Activated CD8-positive, alpha-beta memory T cell treated with anti-CD3 and anti-CD28 coated beads, Interleukin-2, amount 10 ng/mL, durations not matched to agents 7 days and 5 days (primary cell): ENCODE measurements at places on chromosomes 1 and 21. TPM values are rescaled to one million over a fixed set of nuclear protein-coding genes. Genes with fewer than 3 reads are reported as not detected.

DNA sequence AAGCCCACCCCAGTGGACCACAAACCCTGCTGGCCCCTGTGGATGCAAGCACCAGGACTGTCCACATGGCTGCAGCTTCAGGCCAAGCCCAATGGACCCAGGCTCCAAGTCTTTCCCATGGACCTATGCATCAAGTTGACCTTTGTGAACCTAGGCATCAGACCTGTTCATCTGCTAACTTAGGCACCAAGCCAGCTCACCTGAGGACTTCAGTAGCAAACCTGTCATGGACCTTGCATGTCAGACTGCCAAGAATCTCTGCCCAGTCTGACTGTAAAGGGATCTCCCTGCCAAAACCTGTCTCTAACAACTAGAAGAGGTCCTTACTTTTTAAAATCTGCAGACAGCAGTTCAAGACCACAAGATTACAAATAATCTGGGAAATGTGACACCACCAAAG is 37.8 kb downstream of the FMO3 start:
- no peak overlapping the region for H3K27ac ChIP-seq
- H3K4me3 ChIP-seq, result no peak overlapping the region
- no peaks in the 10 kb centered on the region for H3K36me3 ChIP-seq
- no peak for DNase-seq

GRCh38 chr1:29282135-29282923 is 46.0 kb downstream of the PTPRU start:
- no peaks in the 10 kb centered on the region for H3K4me1 ChIP-seq
- no peaks in the 10 kb centered on the region for H3K36me3 ChIP-seq
- H3K27ac ChIP-seq, result no peak overlapping the region
- DNase-seq, result no peak
- H3K27me3 ChIP-seq, result peaks cover 2% of the 10 kb centered on the region

- H3K36me3 ChIP-seq, result no peaks in the 10 kb centered on the region
- H3K4me3 ChIP-seq, result no peak overlapping the region
- H3K27ac ChIP-seq, result no peak overlapping the region
- no peaks in the 10 kb centered on the region for H3K27me3 ChIP-seq
- DNase-seq, result no peak
Measured at GRCh38 chr1:177884479-177885021, 85.3 kb downstream of the SEC16B start.

- peaks cover 4% of the 10 kb centered on the region for H3K36me3 ChIP-seq
- H3K27me3 ChIP-seq, result no peaks in the 10 kb centered on the region
- no peak overlapping the region for H3K27ac ChIP-seq
- no peak for DNase-seq
- no peak overlapping the region for H3K4me3 ChIP-seq
- peaks cover 41% of the 10 kb centered on the region for H3K4me1 ChIP-seq
Measured at GRCh38 chr1:181084606-181084969, 3.9 kb upstream of the IER5 start.

- peaks cover 14% of the 10 kb centered on the region for H3K27me3 ChIP-seq
- H3K36me3 ChIP-seq, result no peaks in the 10 kb centered on the region
- H3K4me1 ChIP-seq, result peaks cover 9% of the 10 kb centered on the region
- H3K27ac ChIP-seq, result no peak overlapping the region
- H3K4me3 ChIP-seq, result no peak overlapping the region
Measured at GRCh38 chr1:181324797-181325616, 158.3 kb upstream of the CACNA1E start.

GRCh38 chr1:31111290-31111951 is 45.9 kb upstream of the PUM1 start:
- no peak for DNase-seq
- no peaks in the 10 kb centered on the region for H3K4me1 ChIP-seq
- peaks cover 12% of the 10 kb centered on the region for H3K27me3 ChIP-seq

GRCh38 chr1:28229996-28230395 is 2.8 kb downstream of the DNAJC8 start:
- H3K4me1 ChIP-seq, result peaks cover 32% of the 10 kb centered on the region
- peaks cover 29% of the 10 kb centered on the region for H3K36me3 ChIP-seq
- H3K4me3 ChIP-seq, result no peak overlapping the region
- no peak overlapping the region for H3K27ac ChIP-seq
- no peaks in the 10 kb centered on the region for H3K27me3 ChIP-seq
- DNase-seq, result no peak

DNA sequence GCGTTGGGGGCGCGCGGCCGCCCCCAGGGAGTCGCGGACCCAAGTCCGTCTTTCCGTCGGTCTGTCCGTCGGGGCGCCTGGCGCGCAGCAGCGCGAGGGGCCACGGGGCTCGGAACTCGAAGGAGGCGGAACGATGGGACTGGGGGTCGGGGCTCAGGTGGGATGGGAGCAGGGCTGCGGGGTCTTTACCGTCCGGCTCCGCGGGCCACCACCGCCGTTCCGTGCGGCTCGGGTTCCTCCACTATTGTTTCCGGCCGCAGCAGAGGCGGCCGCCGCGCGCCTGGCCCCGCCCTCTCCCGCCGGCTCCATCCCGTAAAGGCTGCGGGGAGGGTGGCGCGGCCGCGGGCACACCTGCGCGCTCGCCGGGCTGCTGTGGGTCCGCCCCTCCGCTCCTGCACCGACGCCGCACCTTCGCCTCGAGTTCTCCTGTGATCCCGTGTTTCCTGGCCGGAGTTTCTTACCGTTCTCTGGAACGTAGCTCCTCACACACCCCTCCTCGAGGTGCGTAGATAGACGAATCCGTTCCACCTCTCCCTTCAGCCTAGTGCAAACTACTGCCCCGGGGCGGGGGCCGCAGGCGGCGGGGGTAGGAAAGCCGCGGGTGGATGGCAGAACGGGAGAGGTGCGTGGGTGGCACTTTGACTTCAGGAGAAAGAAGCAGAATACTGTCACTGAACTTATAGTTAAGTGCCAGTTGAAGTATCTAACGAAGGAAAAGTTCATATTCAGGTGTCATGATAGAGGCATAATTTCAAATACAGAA is at the start of gene C21orf91:
TSS of gene C21orf91 (minus strand) at position 243 of the 763 bp plus-strand sequence. CDS start 1,038 bp downstream, outside the sequence.
- DNase-seq, result peak; percentile 94
- H3K36me3 ChIP-seq, result peaks cover 40% of the 10 kb centered on the region
- no peaks in the 10 kb centered on the region for H3K27me3 ChIP-seq
- H3K4me3 ChIP-seq, result peak within 1 kb of the TSS; percentile 84
- peaks cover 38% of the 10 kb centered on the region for H3K4me1 ChIP-seq

DNA sequence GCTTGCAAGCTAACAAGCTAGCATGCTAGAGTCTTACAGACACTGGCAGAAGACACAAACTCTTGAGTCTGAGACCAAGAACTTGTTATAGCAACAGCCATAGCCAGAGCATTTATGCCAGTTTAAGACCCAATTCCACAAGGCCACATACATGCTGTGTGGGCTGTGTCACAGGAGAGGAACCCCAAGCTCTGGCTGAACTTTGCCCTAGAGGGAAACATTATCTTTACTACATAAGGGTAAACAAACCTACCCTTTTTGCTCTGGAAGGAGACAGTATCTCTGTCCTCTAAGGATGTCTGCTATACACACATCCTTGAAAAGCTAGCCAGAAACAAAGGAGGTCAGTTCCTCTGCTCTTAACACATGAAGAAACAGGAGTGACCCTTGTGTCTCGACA is 70.3 kb downstream of the HSF2BP start:
- peaks cover 23% of the 10 kb centered on the region for H3K27me3 ChIP-seq
- H3K27ac ChIP-seq, result no peak overlapping the region
- H3K4me3 ChIP-seq, result no peak overlapping the region
- H3K36me3 ChIP-seq, result no peaks in the 10 kb centered on the region

GRCh38 chr1:6870086-6870485 is 84.8 kb downstream of the CAMTA1 start:
- no peak overlapping the region for H3K27ac ChIP-seq
- no peak for DNase-seq
- H3K4me3 ChIP-seq, result no peak overlapping the region
- no peaks in the 10 kb centered on the region for H3K27me3 ChIP-seq
- H3K36me3 ChIP-seq, result no peaks in the 10 kb centered on the region

DNA sequence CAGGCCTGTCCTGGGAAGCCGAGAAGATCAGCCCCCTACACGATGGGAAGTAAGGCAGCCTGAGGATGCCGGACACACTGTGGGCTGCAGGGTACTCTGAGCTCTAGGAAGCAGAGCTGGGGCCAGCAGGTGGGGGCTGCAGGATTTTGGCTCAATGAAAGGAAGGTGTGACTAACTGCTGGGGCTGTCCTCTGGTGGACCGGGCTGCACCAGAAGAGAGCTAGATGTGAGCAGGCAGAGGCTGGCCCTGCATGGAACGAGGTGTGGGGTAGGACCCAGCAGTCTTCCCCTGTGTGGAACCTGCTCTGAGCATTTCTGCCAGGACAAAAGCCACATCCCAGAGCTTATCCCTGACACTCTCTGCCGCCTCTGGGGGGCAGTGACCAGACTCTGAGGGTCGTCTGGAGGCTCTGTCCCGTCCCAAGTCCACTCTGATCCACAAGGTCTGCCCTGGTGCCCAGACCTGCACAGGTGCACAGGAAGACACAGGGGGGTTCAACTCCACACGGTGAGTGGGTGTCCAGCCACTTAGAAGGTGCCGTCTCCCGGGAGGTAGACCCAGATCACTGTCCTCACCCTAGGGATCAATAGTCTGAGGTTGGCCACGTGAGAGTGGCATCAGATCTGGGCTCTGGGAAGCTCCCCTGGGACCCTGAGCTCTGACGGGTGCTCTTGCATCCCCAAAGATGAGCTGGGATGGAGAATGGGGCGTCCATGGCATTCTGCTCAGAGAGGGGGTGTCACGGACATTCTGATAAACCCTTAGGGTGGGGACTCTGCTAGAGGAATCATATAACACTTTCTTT is 187.6 kb upstream of the VAMP3 start:
- no peak for DNase-seq
- H3K4me3 ChIP-seq, result no peak overlapping the region
- no peak overlapping the region for H3K27ac ChIP-seq
- H3K4me1 ChIP-seq, result no peaks in the 10 kb centered on the region

- H3K4me1 ChIP-seq, result peaks cover 2% of the 10 kb centered on the region
- H3K4me3 ChIP-seq, result no peak overlapping the region
Measured at GRCh38 chr1:181425566-181425965, 57.8 kb upstream of the CACNA1E start.

GRCh38 chr1:40887012-40887378 is 24.8 kb upstream of the CITED4 start:
- peaks cover 55% of the 10 kb centered on the region for H3K27me3 ChIP-seq
- no peak overlapping the region for H3K4me3 ChIP-seq
- DNase-seq, result no peak
- peaks cover 4% of the 10 kb centered on the region for H3K36me3 ChIP-seq

DNA sequence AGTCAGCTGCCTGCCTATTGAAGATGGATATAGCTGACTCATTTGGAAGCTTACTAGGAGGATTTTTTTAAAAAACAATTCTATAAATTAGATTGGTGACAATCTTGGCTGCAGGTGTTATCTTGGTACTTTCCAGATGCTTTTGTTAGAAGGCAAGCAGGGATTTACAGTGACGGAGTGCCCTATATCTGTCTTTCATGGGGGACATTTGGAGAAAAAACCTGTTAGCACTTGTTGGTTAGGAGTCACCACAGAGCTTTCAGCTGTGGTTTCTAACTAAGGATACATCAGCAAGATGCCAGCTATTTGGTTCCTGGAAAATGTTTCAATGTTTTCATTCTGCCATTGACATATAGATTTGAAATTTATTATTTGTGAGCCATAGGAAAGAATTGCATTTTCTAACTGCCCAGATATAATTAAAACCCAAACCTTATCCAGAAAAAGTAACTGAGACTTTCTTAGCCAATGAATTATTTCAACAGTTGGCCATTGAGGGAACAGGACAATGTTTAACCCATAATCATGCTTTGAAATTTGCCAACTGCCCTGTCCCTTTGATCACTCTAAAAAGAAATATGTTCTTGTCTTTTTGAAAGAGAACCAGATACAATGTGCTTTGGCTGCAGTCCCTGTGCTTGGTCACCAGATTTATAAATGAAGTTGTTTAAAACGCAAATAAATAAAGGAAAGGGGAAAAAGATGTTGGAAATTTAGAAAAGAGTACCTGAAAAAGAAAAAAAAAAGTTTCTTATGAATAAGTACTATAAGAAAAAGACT is 761.0 kb upstream of the CXADR start:
- H3K27ac ChIP-seq, result no peak overlapping the region
- no peak overlapping the region for H3K4me3 ChIP-seq
- H3K4me1 ChIP-seq, result no peaks in the 10 kb centered on the region
- H3K27me3 ChIP-seq, result no peaks in the 10 kb centered on the region
- no peaks in the 10 kb centered on the region for H3K36me3 ChIP-seq
- no peak for DNase-seq

- H3K4me3 ChIP-seq, result no peak overlapping the region
- no peaks in the 10 kb centered on the region for H3K36me3 ChIP-seq
- peaks cover 24% of the 10 kb centered on the region for H3K27me3 ChIP-seq
- peaks cover 7% of the 10 kb centered on the region for H3K4me1 ChIP-seq
Measured at GRCh38 chr1:160085686-160086455, 4.5 kb downstream of the KCNJ9 start.

DNA sequence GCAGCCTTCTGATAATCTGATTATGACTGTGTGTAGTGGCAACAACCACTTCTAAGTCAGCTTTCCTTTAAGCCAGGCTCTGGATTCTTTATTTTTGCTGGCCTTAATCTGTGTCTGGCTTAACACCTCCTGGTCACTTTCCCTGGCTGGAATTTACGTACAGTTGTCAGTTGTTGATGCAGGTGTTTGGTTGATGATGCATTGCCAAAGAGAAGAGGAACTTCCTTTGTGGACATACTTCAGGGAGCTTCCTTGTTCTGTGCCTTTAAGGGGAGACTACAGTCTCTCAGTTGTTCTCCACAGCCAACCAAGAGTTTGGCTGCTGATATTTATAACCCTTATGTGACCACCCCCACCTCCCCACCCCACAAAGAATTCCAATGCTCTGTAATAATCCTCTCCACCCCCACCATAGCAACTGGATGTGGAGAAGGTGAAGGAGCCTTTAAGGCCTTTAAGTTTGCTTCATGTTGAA is 96.0 kb upstream of the BMP8A start:
- peaks cover 36% of the 10 kb centered on the region for H3K36me3 ChIP-seq
- H3K4me3 ChIP-seq, result no peak overlapping the region
- H3K27ac ChIP-seq, result peak overlapping the region; percentile 27
- no peaks in the 10 kb centered on the region for H3K27me3 ChIP-seq
- H3K4me1 ChIP-seq, result peaks cover 77% of the 10 kb centered on the region
- no peak for DNase-seq

DNA sequence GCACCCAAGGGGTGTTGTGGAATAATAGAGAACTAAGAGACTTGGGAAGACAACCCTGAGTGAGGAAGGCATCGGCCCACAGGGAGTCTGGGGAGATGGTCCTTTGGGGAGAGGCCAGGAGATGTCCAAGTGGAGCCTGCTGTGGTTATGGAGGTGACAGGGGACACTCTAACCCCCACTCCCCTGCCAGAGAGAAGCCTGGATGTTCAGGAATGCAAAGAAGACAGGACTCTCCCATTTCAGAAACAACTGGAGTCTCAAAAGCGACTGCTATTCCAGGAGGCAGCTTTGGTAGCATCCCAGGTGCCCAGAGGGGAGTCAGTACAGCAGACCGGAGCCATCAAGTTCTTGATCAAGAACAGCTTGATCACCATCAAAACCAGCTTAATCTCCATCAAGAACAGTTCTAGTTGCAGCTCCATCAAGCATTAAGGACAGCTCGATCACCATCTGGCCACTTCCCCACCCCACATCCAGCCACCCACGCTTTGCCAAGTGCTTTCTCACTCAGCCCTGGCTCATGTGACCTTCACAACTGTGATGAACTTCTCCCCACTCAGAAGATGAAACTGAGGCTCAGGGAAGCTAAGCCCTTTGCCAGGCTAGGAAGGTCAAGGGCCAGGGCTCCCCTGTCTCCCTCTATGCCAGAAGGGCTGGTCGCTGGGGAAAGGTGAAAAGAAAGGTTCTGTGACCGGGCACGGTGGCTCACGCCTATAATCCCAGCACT is 743 bp downstream of the CD52 start:
- H3K27me3 ChIP-seq, result no peaks in the 10 kb centered on the region
- peaks cover 46% of the 10 kb centered on the region for H3K36me3 ChIP-seq
- H3K4me1 ChIP-seq, result peaks cover 75% of the 10 kb centered on the region
- peak overlapping the region; percentile 97 for H3K4me3 ChIP-seq
- peak overlapping the region; percentile 69 for H3K27ac ChIP-seq

The LINGO4 gene
- total RNA-seq, result 0.07 TPM

The PGLYRP4 gene
- not detected for total RNA-seq

The ZNF695 gene
- 0.23 TPM for total RNA-seq

The CRYAA gene
- not detected for total RNA-seq

The SYDE2 gene
- total RNA-seq, result 2.2 TPM

The KRTAP7-1 gene
- not detected for total RNA-seq
